ENCODE measurements at places on chromosomes 16 and 17.

- DNase-seq = peak; percentile 65
These were observed 152.7 kb upstream of the GSE1 start for GRCh38 chr16:85460252-85461021.

DNA sequence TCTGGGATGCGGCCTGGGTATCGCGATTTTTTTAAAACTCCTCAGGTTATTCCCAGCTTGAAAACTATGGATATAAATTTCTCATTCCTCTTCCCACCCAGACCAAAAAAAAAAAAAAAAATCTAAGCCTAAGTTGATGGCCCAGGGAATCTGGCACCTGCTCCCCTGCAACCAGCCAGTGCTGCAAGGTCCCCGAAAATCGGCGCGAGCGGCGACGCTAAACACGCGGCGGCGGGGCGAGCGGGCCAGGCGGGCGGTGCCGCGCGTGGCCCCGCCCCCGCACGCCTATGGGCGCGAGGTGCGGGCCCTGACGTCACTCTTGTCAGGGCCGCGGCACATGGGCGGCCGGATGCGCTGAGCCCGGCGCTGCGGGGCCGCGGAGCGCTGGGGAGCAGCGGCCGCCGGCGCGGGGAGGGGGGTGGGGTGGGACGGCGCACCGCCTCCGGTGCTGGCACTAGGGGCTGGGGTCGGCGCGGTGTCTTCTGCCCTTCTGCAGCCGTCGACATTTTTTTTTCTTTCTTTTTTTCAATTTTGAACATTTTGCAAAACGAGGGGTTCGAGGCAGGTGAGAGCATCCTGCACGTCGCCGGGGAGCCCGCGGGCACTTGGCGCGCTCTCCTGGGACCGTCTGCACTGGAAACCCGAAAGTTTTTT lies at the start of gene HLF:
HLF (plus strand) TSS at position 316 of the 654 bp plus-strand sequence. CDS start 525 bp downstream, outside the sequence.
- peak; percentile 21 for DNase-seq

DNA sequence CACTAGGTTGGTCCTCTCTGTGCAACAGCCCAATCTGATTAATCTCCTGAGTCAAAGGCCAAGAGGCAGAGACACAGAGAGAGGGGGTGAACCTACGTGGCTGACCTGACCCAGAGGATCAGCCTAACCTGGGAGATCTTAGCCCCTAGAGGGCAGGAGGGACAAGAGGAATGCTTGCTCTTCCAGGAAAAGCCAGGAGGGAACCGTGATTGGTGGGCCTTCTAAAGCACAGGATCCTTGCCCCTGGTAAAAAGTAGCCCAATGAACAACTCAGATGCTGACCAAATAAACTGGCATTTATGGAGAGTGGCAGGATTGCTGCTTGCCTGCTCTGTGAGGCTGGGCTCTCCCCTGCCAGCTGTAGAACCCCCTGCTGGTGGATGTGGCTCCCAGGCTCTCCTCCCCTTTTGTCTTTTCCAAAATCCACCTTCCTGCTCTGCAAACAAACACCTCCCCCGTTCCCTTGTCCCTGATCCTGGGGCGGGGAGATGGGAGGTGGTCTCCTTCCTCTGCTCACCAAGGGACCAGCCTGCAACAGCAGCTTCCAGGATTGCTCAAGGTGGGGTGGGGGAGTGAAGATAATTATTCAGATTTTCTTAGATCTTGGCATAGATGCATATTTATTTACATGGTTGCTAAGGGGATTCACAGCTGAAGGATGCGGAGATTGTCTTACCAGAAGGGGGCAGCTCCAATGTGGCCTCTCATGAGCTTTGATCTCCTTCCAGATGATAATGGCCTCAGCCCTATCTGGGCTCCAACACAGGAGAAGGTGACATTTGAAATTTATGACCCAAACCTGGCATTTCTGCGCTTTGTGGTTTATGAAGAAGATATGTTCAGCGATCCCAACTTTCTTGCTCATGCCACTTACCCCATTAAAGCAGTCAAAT lies 71.9 kb downstream of the SDR42E1 start:
- DNase-seq = no peak

GRCh38 chr16:79158337-79158736 lies 442.2 kb downstream of the MAF start:
- no peak for DNase-seq

DNA sequence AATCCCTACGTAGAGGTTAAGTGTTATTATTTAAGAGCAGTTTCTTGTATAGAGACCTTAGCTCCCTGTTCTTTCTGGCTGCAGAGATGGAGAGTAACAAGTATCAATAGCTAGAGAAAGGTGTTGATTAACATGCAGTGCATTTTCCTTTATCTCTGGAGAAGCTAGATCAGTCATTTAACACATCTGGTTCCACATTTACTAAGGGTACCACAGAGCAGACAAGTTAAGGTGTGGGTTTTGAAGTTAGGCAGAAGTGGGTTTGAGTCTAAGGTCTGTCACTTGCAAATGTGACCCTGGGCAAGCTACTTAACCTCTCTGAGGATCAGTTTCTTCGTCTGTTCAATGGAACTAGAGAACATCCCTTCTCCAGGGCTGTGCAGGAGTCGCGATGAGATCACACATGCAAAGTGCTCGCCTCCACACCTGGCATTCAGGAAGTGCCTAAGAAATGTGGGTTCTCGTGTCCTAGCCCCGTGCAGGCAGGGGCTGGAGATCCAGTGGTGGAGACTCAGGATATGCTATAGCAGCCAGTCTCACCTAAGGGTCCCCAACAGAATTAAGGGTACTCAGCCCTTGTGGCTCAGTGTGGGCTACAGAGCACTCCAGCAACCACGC lies 224.4 kb downstream of the XYLT1 start:
- DNase-seq = no peak

DNA sequence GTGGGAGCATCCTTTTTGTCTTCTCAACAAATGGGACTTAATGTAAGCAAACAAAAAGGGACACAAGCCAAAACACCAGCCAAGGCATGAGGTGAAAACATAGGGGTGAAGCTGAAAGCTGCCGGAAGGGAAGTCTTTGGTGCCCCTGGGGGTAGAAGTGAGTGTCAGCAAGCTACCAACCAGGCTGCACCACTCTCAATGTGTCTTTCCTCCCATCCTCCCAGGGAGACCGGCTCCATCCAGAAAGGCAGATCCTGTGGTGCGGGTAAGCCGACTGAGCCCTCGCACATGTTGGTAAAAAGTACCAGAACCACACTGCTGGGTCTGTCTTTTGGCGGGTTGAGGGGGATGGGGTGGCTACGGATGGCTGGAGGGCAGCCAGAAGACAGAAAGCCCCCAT lies 52.0 kb upstream of the SREBF1 start:
- DNase-seq = no peak

DNA sequence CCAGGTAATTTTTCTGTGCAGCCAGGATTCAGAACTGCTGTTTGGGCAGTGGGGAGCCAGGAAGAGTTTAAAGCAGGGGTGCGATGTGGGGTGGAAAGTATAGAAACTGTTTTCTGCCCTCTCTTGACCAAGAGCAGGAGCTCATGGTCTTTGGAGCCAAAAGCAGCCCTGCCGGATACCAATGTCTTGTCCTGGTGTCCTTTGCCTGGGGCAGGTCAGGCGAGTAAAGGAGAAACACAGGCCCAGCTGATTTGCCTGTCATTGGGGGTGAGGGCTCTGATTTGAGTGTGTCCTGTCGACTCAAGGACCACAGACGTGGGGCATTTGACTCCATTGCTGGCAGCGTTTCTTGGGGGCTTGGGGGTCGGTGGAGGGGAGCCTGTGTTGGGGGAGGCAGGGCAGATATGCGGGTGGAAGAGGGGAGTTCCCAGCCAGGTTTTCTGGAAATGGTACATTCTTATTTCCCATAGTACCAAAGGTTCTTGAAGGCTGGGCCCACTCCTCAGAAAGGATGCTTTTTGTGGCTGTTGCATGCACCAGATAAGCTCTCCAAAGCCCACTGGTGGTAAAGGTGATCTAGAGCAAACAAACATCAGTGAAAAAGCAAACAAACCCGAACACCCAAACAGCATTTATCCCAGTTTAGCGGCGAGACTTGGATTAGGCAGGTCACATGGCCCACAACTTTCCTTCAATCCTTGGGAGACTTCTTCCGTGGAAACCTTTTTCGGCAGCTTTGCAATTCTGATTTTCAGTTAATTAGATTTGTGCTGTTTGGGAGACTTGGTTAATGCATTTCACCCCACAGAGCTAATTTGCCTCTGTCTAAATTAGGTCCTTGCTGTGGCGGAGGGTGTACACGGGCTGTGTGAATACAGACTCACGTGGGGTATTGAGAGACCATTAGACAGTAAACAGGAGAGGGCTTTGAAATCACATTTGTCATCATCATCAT lies 59.0 kb downstream of the MSI2 start:
- no peak for DNase-seq

DNA sequence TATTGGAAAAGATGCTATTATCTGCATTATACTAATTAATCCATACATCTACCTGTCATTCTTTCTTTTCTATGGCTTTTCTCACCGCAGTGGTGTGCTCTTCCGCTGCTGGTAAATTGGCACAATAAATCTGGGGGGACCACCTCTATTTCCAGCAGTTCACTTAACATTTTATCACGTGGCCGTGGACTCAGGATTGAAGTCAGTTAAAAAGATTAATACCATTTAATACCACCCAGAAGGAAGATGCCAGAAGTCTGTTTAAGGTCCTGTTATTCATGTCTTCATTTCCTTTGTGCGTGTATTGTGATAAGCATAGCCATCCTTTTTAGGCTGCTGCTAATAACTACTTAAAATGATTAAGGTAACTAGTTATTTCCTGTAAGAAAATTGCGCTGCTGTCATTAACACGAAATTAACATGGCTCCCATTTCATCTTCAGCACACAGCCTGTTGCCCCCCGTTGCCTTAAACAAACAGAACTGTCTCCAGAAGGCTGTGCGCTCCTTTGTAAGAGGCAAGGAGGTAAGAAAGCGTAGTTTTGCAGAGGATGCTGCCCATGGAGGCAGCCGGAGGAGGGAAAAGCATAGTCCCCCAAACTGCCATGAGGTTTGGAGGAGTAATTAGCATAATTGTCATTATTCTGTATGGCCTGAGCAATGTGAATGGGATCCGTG lies 414.4 kb downstream of the UTP18 start:
- DNase-seq = no peak

DNA sequence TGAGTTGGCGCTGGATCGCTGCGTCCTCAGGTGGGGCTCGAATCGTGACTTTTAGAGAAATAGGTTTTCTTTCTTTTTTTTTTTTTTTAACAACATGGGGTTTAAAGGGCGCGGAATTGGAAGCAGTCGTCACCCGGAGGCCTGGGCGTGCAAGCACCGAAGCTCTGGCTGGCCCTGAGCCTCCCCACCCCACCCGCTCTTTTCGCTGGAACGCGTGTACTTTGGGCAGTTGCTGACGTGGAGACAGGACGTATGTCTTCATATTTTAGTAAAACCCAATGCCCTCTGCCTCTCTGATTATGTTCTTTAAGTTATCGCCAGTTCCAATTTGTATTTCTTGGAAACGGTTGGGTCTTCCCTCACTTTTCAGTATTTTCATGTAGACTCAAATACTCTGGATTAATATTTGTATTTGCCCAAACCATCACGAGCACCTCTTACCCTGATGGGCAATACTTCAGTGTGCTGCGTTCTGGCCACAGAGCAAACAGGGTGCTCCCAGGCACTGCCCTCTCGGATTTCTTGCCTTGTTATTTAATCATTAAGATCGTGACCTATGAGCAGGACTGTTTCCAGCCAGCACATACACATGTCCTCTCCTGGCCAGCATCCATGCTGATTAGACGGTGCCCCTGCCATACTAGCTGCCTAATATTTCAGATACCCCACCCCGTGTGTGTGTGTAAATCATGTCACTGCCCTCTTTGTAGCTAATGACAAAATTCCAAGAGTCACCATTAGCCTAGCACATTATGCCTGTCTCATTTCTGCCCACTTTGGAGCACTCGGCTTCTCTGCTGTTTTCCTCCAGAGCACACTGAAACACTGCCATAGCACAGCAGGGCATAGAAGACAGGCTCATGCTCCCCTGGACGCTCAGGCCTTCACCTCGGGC lies 805 bp upstream of the C16orf95 start:
- no peak for DNase-seq

DNA sequence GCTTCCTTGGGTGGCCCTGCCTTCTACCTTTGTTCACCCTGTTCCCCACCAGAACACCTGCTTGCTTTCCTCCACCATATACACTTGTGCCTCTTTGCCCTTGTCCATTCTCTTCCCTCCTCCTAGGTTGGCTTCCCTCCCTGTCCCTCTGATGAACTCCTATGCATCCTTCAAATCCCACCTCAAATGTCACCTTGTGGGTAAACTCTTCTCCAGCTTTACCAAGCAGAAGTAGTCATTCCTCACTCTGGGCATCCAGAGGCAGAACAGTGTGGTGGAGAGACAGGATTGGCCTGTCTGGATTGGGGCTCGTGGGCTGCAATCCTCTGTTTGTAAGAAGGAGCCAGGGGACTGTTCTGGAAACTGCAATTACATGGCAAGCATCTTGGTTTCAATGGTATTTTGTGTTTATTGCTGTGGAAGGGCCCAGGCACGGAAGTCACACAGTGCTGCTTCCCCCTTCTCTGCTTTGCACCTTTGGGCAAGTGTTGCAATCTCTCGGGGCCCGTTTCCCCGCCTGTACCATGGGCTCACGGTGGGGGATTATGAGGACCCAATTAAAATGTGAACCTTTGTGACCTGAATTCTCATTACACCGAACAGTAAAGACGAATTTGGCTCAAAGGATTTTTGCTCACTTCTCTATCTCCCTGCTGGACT lies 21.9 kb upstream of the NXPH3 start:
- DNase-seq = no peak

- no peak for DNase-seq
These were observed 13.5 kb downstream of the CCDC40 start for GRCh38 chr17:80049986-80050385.

DNA sequence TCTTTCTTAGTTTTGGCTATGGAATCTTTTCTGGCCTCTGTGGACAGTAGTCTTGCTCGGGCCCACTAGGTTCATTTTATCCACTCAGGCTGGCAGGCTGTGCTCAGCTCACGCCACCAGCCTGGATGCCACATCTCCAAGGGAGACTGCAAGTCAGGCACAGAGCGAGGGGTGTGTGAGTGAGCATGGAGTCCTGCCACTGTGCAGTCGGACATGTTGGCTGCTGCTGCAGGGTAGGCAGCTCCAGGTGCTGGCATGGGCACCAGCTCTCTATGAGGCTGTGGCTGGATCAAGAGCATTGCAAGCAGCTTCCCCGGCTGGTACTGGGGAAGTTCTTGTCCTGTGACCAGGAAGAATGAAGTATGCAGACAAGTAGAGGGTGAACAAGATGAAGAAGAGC lies 158.9 kb downstream of the PCTP start:
- DNase-seq = no peak

- DNase-seq = no peak
These were observed 208.0 kb upstream of the C17orf78 start for GRCh38 chr17:37167756-37168155.

- DNase-seq = no peak
These were observed 125.7 kb downstream of the XYLT1 start for GRCh38 chr16:17345043-17345442.

DNA sequence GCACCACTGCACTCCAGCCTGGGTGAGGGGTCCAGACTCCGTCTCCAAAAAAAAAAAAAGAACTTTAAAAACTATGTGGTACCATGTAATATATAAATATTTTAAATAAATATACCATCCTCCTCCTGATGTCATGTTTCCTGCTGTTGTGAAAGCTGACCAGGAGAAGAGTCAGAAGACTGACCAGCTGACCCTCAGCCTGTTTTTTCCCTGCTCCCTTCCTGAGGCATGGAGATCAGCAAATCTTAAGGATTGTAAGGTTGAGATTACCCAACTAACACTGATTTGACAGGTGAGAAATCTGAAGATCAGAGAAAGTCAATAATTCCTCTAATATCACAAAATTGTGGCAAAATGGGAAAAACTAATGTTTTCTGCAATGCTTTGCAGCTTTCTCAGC lies 18.1 kb downstream of the NCOR1 start:
- no peak for DNase-seq

Data from DMS 273 treated with DMSO at 0.1 percent for 48 hours (cell line).